ENCODE measurements at places on chromosomes 1 and 21.
A peak's percentile ranks its signal among the peaks of the same experiment; 100 is the strongest.

- DNase-seq, result no peak
These were observed 1.4 kb upstream of the IRF2BP2 start for GRCh38 chr1:234611225-234611846.

DNA sequence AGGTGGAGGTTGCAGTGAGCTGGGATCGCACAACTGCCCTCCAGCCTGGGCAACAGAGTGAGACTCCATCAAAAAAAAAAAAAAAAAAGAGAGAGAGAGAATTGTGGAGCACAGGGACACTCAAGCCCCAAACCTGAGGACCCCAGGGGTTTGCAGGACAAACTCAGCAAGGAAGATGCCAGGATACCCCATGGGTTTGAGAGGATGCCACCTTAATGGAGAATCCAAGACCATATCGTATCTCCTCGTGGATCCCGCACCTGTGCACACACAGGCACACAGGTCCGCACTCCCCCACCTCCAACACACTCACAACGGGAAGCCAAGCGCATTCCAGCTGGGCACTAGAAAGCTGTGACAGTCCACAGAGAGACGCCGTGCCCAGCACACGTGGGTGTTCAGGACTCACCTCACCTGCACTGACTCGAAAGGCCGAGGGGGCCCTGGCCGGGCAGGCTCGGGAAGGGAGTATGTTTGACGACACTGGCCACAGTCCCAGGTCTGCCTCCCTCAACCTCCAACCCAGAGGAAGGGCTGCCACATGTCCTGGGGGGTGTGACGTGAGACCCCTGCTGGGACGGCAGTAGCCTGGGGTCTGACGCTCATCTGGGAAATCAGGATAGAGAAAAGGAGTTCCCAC, 11.1 kb downstream of the CHD5 start:
- DNase-seq, result no peak

GRCh38 chr1:30120245-30121000, 603.0 kb downstream of the MATN1 start:
- no peak for DNase-seq

DNA sequence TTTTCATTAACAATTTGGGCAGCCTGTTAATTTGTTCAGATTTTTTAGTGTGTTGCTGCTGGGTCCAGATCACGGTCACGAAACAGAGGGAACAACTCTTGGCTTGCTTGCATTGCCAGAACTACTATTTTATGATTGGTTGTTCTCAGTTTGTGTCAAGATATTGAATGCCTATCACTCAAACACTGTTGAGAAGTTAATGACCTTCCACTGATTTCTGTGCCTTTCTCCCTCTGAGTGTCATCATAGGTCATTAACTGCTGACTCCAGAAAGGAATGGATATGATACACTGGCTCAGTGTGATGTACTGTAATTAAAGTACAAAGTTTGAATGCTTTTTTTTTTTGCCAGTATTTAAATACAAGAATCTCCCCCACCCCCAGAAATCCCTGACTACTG, 9.2 kb downstream of the CHODL start:
- no peak for DNase-seq

DNA sequence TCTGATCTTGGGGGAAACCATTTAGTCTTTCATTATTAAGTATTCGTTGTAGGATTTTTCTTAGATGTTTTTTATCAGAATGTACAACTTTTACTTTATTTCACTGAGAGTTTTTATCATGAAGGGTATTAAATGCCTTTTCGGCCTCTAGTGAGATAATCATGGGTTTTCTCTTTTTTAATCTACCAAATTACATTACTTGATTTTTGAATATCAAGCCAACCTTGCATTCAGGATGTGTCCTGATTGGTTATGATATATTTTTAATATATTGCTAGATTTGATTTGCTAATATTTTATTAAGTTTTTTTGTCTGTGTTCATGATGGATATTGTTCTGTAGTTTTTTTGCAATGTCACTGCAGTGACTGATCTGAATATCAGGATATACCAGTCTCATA, 9.4 kb downstream of the NUF2 start:
- DNase-seq, result no peak

DNA sequence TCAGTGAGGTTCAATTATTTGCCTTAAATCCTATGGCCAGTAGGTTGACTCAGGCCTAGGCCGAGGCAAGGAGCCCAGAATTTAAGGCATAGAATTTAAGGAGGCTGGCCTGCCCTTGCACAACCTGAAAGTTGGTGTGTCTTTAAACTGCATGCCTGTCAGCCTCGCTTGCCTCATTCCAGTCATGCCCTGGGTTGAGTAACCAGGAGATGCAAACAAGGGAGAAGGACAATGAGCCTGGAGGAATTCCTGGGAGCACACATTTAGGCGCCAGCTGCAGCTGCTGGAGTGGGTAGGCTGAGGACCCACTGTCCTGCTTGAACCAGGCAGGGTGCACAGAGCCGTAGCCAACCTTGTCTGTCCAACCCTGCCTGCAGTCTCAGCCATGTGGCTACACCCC, 11.7 kb downstream of the CD2 start:
- DNase-seq, result peak; percentile 14

GRCh38 chr1:174682419-174683008, 234.8 kb downstream of the GPR52 start:
- peak; percentile 11 for DNase-seq

DNA sequence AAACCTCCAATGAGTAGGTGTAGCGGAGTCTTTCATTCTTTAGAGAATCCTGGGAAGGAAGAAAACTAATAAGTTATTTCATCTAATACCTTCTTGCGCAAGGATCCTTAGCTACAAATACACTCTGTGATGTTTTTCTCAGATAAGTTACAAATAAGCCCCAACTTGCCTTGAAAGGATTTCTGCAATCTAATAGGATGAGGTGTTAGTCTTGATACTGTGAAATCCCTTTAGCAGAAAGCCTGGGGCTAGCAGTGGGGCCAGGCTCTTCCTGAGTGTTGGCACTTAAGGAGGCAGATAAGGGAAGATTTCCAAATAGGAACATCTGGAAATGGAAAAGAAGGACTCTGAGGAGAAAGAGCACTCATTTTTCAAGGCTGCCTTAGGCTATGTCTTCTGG, 168.0 kb upstream of the DAB1 start:
- DNase-seq, result no peak

GRCh38 chr1:189851806-189852367, 625.8 kb downstream of the BRINP3 start:
- no peak for DNase-seq

DNA sequence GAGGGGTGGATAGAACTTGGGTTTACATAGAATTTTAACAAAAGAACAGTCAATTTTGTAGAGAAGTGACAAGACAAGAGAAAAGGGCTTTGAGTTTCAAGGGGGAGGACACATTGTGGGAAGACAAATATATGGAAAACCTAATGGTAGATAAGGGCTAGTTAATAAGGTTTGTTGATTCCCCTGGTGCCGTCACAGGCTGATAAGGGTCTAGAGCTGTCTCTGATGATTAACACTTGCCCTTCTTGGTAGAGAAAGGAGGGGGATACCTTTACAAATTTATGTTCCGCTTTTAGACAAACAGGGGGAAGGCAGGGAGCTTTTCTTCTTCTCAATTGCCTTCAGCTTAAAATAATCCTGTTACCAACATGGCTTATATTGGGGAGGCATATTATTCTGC, 124.3 kb downstream of the ETS2 start:
- no peak for DNase-seq

GRCh38 chr1:178145605-178146004, 51.7 kb downstream of the RASAL2 start:
- DNase-seq, result no peak

- DNase-seq, result no peak
These were observed 120.7 kb downstream of the NFIA start for GRCh38 chr1:61202854-61203598.

GRCh38 chr1:108814343-108815125, 42.4 kb downstream of the AKNAD1 start:
- DNase-seq, result no peak

DNA sequence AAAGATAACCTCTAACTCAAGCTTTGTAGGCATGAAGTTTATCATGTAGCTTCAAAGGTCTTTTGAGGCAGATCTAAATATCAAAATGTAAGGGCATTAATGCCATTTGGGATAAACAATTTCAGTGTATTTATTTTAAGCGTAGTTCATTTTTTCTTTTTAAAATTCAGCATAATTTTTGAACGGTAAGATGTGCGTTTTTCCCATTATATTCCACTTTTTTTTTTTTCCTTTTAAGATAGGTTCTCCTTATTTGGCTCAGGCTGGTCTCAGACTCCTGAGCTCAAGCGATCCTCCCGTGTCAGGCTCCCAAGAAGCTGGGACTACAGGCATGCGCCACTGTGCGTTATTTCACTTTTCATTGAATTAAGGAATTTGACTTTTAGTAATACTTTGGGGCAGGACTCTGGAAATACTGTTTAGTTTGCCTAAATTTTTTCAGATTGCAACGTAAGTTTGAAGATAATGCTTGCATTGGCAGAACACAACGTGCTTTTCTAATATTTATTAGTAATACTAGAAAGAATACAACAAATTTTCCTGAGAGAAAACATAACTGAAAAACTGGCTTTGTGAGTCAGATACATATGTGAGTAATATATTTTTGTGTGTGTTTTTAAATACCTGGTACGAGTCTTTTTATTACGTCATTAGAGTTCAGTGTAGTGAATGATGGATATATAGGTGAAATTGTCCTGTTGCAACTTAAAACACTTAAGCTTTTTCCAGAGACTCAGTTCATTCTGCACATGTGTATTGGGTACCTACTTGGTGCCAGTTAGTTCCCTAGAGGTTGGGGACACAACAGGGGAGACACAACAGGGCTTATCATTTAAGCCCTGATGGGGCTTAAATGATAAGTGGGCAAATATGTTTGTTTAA, 2.2 kb downstream of the RALGPS2 start:
- DNase-seq, result no peak

- no peak for DNase-seq
These were observed 333.9 kb downstream of the CAMTA1 start for GRCh38 chr1:7119156-7119555.

DNA sequence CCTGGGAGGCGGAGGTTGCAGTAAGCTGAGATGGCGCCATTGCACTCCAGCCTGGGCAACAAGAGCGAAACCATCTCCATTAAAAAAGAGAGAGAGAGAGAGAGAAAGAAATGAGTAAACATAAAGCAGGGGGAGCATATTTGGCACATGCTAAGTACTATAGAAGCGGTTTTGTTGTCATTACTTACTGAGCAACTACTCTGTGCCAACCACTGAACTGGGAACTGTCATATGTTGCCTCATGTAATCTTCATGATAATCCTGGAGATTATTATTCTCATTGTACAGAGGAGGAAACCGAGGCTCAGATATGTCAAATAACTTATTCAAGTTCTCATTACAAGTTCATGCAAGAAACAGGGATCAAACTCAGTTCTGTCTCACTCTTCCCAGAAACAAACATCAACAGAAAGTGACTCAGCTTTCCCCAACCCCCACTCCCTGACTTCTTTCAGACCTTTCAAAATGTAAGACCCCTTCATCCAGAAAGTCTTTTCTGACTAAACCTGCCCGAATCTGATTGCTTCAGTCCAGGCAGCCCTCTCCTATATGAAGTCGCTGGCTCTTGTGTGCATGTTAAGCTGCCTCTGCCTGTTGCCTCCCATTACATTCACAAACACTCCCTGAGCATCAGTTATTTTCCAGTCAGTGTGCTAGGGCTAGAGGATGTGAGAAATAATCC, 23.5 kb downstream of the LAMB3 start:
- no peak for DNase-seq

- DNase-seq, result no peak
These were observed 6.9 kb downstream of the AKR1A1 start for GRCh38 chr1:45557422-45557944.

GRCh38 chr1:23528250-23528978, 2.6 kb downstream of the E2F2 start:
- DNase-seq, result no peak

DNA sequence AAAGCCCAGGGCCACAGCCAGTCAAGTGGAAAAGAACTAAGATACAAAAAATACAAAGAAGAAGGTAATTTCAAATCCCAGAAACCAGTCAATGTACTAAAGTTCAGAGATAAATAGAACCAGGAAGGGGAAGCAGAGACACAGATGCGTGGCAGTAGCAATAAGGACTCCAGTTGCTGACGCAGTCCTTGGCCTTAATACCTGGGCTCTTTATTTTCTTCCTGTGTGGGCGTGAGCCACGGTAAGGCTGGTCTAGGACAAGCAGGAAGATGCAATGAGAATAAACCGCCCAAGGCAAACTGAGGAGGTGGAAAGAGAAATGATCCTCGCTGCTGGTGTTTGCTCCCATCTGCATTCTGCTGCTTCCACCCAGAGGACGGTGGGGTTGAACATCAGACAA, 65.6 kb upstream of the PLXNA2 start:
- DNase-seq, result no peak

DNA sequence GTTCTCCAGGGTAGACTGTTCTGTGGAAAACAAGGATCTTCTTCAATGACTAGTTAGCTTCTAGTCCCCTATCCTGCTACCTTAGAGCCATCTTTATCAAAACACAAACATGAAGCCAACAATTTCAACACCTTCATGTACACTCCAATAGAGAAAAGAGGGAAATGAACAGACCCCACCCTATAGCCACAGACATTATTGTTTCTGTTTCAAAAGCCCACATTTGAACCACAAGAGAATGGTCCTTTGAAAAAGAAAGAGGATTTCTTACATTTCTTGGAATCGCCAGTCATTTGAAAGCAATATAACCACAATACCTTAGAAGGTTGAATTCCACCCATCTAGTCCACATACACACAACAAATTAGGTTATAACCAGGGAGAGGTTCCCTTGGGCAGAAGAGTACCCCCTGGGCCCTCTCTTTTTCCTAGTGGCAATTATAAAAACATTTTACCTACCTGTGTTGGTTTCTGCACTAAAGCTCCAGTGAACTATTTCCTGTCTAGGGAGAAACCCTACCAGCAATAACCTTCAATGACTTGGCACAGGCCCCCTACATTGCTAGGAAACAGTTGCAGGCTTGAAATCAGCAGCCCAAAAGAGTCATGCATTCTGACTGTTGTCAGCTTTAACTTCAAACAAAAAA, 2.7 kb upstream of the LPGAT1 start:
- DNase-seq, result no peak

GRCh38 chr1:246947255-246947654, 15.5 kb upstream of the AHCTF1 start:
- no peak for DNase-seq

GRCh38 chr21:33023574-33024200, 2.0 kb upstream of the OLIG2 start:
- DNase-seq, result no peak

DNA sequence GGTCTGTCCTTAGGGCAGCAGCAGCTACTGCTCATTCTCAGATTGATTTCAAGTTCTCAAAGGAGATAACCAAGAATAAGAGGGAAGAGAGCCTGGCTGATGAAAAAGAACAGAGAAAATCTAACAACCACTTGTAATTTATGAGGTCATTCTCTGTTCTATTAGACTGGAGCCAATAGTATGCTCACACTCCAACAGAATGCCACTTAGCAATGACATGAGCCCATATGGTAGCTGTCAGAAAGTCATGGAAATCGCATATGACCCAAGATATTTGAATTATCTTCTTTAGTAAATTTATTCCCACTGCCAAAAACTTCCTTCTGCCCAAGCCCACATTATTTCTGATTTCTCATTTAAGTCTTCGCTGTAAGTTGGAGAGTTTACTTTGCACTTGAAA, 53.7 kb upstream of the PLA2G4A start:
- no peak for DNase-seq

Measured in AG09309 (cell line).